CD4-positive, alpha-beta T cell treated with Interleukin-17A for 1 hour (primary cell): ENCODE measurements at places on chromosomes 16 and 17.

GRCh38 chr17:78661093-78661770, 84.0 kb upstream of the DNAH17 start:
- no peak for DNase-seq

- DNase-seq: no peak
Observed at GRCh38 chr16:15970202-15970601, 20.8 kb downstream of the ABCC1 start.

DNA sequence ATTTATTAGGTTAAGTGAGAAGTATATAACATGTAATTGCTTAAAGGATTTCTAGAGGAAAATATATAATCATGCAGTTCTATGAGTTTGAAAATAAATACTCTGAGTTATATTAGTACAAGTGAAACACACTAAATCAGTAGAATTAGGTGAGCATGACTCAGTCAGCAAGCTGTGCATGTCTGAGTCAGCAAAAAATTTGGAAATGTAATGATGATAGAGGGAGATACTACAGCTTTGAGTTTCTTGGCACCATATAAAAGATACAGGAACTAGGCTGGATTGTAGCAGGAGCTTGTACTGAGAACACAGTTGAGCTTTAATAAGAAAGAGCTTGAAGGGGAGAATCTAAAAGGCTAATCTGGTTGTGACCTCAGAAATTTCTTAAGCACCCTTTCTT, 1224.6 kb downstream of the CDH8 start:
- no peak for DNase-seq

GRCh38 chr16:83946781-83947566, 6.1 kb upstream of the OSGIN1 start:
- DNase-seq: no peak

DNA sequence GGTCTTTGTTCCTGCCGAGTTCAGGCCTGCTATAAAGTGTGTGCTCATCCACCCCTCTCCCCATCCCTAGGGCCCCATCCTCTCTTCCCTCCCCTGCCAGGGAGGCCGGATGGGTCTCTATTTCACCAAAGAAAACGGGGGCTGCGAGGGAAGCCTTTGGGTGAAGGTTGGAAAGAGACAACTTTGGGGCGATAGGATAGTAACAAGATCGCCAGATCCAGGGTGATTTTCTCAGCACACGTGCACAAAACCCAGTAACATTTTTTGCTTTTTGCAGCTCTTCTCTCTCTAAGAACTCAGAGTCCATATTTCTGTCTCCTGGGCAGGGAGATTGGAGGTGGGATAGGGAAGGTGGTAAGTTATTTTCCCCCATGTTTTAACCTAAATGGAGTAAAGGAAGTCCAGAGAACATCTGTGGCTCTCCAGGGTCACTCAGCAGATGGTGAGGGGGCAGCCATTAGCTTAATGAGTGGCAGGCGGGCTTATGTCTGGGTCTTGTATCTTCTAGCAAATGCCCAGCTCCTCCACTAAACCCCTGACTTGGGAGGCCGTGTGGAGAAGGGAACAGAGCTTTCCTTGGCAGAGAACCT, 6.9 kb downstream of the CCR7 start:
- DNase-seq: no peak

GRCh38 chr17:37212179-37212578, 163.6 kb upstream of the C17orf78 start:
- DNase-seq: no peak

GRCh38 chr17:57442401-57442823, 186.1 kb downstream of the MSI2 start:
- DNase-seq: no peak

GRCh38 chr16:54506741-54507500, 220.3 kb upstream of the IRX3 start:
- no peak for DNase-seq

- DNase-seq: no peak
Observed at GRCh38 chr16:87131061-87131995, 185.9 kb downstream of the C16orf95 start.

DNA sequence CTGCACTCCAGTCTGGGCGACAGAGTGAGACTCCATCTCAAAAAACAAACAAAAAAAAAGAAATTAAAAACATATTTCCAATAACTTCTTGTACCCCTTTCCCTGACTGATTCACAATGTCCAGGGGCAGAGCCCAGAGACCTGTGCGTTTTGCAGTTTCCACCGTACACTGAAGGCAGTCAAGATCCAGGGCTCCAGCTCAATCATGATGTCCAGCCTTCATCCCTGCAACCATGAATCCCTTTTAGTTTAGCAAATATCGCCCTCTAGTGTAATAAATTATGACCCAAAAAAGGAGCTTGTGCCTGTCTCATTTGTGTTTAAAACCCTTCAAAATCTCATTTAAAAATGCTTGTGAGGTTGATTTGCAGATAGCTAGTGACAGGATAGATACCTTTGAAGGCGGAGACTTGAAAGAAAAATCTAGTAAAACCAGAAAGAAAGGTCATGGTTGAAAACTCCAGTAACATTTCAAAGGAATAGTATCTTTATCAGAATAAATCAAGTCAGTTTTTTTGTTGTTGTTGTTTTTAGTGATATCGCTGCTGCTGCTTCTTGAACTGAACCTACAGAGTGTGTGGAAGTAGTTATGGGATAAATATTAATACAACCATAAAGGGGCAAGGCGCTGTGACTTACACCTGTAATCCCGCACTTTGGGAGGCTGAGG, 3.7 kb upstream of the ERN1 start:
- DNase-seq: peak; percentile 80

DNA sequence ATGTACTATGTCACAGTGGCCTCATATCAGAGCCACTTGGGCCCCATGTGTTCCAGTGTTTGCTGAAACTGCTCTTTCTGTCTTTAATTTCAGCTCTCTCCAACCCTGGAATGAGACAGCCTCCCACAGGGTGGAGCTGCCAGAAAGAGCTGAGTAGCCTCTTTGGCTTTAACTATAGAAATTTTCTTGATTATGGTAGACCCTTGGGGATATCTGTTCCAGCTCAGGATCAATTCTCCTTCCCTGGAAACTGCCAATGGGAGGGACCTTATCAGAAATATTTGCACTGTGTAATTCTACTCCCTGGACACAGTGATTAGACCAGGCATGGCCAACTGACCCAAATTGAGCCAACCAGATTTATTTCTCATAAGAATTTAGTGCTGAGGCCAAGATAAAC, 39.0 kb upstream of the KDM8 start:
- no peak for DNase-seq

DNA sequence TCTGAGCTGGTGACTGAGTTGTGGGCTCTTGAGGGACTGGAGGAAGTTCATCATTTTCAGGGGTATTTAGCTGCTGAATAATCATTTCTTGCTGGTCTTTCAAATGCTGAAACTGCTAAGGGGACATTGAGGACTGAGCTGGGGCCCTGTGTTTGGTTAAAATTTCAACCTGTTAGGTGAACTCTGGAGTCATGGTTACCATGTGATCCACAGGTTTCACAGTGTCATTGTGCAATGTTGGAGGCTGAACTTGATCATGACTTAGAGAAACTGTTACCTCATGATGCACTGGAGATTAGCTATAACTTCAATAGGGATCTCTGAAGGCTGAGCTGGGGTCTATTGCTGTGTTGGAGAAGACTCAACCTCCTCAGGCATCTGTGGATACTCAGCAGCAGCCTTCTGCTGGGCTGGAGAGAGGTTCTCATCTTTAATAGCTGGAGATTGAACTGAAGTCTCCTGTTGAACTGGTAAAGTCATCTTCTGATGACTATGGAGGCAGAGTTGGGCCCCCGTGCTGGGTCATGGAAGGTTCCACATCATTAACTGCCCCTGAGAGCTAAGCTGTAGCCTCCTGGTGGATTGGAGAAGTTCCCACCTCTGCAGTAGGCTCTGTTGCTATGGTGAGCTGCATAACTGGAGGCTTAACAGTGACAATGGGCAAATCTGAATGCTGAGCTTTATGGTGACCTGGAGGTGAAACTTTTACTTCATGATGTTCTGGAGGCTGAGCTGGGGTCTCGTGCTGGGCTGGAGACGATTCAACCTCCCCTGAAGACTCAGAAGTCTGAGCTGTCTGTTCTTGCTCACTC, 15.2 kb downstream of the RDM1 start:
- no peak for DNase-seq

DNA sequence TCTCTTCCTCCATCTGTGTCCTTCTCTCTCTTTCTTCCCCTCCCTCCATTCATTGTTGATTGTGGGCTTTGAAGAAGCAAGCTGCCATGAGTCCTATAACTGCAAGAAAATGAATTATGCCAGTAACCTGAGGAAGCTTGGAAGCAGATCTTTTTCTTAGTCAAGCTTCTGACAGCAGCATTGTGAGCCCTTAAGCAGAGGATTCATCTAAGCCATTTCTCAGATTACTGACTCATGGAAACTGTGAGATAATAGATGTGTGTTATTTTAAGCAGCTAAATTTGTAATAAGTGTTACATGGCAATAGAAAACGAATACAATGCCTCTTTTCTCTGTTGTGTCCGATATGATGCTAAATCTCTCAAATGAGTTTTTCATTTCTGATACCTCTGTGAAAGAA, 1109.7 kb downstream of the CDH11 start:
- no peak for DNase-seq

- no peak for DNase-seq
Observed at GRCh38 chr17:80730739-80731138, 186.1 kb downstream of the RPTOR start.

DNA sequence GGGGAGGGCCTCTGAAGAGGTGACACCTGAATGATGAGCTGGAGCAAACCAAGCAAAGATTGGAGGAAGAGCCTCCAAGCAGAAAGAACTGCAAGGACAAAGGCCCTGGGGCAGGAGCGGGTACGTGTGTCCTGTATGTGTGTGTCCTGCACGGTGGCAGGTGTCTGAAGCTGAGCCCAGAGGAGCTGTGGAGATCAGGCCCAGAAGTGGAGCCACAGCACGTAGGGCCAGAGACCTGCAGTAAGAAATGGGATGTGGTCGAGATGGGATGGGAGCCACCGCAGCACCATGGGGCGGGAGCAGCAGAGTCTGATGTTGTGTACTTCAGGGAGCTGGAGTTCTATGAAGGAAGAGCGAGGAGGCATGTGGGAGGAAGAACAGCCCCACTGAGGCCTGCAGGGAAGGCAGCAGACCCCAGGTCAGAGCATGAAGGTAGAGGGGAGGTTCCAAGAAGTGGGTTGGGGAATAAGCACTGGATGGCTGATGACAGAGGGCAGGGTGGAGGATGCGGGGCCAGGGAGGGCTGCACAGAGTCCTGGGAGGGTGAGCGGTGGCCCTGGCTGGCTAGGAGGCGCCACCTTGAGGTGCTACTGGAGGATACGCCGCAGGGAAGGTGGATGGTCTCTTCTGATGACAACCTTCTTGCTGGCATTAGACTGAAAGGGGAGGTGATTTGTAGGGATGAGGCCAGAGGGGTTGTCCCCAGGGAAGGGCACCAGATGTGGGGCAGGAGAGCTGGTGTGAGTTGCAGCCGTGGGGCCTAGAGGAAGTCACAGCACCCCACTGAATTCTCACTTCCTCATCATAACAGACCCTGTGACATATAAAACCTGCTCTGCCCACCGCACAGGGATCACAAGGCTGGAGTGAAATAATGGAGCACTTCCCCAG, 10.6 kb upstream of the CETP start:
- DNase-seq: peak; percentile 54

- DNase-seq: peak; percentile 26
Observed at GRCh38 chr16:68711421-68712139, 25.5 kb upstream of the CDH1 start.

DNA sequence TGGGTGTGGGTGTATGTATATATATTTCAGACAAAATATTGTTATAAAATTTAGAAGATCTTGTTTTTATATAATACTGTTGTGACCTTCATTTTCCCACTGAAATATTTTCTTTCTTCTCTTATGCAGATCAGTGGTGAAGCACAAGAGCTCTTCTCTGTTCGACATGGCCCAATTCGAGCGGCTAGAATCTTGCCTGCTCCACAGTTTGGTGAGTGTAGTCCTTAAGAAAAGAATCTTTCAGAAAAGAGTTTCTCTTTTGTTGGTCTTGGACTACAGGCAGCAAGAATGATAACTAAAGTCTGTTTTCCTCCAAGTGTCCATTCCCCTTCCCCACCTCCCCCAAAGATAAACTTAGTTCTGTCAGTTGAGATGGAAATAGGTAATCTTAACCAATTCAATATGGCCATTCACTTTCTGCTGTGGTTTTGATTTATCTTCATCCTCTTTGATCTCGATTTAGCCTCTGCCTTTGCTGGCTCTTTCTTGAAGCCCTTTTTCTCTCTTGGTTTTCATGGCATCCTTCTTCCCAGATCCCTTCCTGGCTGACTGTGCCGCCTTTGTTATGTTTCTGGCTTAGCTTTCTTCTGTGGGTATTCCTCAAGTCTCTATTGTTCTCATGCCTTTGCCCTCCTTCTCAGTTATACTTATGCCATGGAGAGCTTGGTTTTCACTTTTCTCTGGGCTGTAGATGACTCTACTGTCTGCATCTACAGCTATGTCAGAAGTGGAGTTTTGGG, 69.6 kb downstream of the BCAS3 start:
- DNase-seq: no peak

GRCh38 chr17:4554997-4555799, at the start of gene MYBBP1A:
Gene MYBBP1A (minus strand): TSS chr17:4555384. CDS start chr17:4555324, 60 bp downstream.
- peak; percentile 96 for DNase-seq

DNA sequence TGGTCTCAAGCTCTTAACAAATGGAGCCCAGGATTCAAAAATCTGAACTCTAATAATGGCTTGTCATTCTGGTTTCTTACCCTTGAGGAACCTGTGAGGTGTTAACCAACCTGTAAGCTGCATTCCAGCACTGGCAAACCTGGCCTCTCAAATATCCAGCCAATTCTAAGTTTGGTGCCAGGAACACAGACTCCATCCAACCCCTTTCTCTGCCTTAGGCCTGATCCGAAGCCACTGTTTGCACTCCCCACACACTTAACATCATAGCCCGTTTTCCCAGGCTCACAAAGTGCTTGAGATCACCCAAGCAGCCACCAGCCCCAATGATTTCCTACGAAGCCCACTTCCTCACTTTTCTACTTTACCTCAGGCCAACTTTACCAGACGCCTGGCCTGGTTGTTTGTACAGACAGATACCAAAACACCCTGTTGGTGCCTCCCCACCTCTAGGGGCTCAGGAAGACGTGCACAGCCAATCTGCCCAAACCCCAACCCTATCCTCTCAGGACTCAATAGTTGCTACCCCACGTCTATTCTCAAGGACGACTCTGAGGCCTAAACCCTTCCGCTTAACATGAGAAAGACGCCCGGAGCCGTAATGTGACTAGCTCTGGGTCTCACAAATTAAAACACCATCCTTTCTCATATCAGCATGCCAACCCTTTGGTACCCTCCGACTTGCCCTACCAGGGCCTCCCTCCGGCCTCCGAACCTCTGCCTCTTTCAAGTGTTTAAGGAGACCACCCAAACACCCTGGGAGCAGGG, 3.2 kb upstream of the PER1 start:
- DNase-seq: peak; percentile 57
